ENCODE measurements at places on chromosomes 5 and 9.

DNA sequence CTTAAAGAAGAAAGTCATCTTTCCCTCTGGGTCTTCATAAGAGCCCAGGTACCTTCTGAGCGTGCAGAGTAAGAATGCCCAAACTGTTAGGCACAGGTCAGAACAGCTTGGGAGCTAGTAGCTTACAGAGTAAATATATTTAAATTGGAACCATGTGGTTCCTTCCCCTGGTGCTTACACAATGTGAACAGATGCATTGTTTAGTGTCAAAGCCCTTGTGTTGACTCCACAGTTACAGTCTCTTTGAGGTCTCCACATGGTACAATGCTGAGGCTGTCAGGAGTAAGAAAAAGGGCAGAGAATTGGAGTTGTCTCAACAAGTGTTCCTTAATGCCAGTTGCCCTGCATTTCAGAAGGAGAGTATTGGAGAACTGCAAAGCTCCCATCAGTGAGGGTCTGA lies 188.5 kb downstream of the PAPPA start:
- no peak for DNase-seq

DNA sequence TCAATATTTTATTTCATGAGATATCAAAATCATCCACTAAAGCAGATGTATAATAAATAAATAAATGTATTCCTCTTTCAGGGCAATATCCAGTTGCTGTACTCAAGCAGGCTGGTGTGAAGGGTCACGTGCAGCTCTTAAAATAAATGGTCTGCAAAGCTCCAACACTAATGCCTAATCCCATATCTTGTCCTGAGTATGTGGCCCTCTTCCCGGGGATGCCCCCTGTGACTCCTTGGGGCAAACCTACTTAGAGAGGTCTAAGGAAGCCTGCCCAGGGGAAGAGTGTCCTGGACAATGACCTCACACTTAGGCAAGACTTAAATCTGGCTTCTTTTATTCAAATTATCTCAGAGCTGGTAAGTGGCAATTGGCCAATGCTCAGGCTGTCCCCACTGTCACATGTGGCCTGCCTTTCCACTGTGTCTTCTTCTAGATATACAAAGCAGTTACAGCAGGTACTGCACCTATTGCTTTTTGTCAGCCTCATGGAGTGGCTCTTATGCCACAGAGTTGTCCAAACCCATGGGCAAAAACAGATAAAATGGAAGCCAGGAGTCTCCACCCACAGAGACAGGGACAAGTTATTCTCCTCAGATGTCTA lies 55.3 kb downstream of the SEMA5A start:
- no peak for DNase-seq

DNA sequence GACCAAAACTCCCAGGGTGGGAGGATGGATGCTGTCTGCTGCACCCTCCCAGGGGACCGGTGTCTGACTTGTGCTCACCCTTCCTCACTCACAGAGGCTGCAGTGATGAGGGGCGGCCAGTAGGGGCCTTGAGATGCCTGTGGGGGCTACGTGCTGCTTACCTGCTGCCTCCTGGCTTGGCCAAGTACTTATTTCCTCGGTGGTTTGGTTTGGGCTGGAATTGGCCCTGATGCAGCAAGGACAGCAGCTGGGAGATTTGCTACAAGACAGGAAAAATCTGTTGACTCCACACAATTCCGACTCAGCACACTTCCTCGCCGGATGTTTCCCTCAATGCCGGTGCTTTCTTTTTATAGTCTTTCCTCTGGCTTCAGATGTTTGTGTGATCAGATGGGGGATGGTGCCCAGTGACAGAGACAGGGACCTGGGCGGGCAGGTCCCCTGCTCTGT lies 6.6 kb downstream of the PCDH12 start:
- no peak for DNase-seq

DNA sequence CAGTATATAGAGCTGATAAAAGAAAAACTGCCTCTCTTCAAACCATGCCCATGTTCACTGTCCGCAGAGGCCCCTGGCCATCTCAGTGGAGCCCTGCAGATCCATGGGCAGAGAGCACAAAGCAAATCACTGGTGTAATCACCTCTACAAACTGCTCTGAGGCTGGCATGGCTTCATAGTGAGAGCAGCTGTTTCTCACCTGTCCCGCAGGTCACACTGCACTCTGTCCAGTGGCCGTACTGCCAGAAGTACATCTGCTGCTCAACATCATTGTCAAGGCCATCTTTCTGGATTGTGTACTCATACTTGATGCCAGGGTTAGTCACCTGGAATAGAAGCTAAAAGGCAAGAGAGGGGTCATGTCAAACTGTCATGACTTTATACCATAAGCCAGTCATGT lies 173.3 kb downstream of the TARS1 start:
- DNase-seq: no peak

GRCh38 chr5:141691867-141692532 lies 10.0 kb upstream of the ARAP3 start:
- DNase-seq: no peak

- DNase-seq: peak; percentile 94
Observed at GRCh38 chr9:89388084-89388867, 70.0 kb downstream of the SECISBP2 start.

GRCh38 chr9:120645760-120646159 lies 65.8 kb upstream of the CDK5RAP2 start:
- DNase-seq: no peak

DNA sequence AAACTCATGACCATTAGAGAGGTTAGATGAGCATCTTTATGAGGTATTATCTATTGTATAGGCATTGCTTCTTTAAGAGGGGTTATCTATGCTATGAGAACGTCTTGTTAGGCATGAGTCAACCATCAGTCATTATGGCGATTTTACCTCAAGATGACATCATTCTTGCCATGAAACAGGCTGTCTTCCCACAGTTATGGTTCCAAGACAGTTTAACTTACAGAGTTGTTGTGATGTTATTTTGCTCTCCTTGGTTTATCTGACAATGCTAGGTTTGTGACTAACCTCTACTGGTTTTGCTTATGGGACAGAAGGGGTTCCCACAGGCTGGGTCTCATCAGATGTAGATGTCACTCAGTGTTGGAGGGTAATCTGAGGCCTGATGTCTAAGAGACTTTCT lies 1864.7 kb upstream of the ACO1 start:
- no peak for DNase-seq

DNA sequence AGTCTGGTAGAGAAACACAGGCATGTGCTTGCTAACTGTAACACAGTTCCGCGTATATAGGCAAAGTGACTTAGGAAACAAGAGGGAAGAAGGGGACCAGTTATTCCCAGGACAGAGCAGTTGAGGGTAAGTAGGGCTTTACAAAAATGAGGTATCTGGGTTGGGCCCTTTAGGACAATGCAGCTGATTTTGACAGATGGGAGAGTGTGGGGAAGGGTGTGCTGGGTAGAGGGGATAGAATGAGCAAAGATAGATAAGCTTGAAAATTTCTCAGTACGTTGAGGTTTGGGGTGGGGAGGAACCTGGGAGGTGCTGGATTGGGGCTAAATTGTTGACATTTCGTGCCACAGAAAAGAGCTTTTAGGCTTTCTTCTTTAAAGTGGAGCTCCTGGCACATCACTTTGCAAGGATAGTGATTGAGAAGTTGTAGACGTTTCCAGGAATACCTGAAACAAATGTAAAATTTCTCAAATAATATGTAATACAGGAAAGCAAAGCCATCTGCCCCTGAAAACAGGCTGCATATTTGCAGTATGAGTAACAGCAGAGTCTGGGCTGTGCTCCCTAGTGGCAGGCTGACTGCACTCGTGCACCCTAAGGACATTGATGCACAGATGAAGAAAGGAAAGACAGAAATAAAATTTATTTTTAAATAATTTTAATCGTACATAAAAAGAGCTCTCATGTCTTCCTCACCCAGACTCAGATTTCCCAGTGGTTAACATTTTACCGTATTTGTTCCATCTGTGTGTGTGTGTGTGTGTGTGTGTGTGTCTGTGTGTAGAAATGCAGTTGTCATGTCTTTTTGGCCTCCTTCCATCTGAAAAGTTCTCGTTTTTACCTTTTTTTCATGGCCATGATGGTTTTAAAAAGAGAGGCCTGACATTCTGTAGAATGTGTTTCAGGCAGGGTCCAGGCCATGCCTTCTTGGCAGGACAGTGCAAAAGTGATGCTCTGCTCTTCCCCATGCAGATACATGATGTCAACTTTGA lies 144.9 kb upstream of the DMRT1 start:
- no peak for DNase-seq

- no peak for DNase-seq
Observed at GRCh38 chr5:174727794-174728680, 3.7 kb downstream of the MSX2 start.

DNA sequence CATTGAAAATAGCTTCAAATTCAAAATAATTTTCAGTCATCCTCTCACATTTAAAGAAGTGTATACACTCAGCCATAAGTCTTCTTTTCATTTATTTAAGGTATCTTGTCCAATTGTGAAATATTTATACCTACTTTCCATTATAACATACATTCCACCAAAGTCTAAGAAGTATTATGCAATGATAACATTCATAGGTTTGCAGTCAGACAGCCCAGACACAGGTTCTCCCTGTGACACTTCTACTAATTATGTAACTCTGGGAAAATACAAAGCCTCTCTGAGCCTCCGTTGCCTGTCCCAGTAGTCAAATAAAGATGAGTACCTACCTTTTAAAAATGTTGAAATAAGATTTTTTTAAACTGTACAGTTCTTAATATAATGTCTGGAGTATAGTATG lies 320.9 kb upstream of the RPS23 start:
- DNase-seq: no peak

DNA sequence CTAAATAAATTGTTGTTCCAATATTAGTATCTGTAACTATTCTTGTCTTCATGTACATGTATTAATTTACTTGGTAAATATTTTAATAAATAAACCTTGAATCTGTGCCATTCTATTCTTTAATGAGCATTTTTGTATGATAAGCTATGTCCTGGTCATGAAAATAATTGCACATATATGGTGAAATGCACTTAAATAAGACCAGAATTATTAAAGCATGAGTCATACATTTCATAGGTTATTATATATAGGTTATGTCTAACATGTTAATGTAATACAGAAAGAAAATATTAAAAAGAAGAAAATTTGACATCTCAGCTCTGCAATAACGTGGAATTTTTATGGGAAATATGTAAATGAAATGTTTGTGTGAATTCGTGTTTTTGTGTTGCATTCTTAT lies 1168.1 kb downstream of the TAF11L14 start:
- DNase-seq: no peak

- no peak for DNase-seq
Observed at GRCh38 chr9:6876195-6876894, 118.6 kb downstream of the KDM4C start.

DNA sequence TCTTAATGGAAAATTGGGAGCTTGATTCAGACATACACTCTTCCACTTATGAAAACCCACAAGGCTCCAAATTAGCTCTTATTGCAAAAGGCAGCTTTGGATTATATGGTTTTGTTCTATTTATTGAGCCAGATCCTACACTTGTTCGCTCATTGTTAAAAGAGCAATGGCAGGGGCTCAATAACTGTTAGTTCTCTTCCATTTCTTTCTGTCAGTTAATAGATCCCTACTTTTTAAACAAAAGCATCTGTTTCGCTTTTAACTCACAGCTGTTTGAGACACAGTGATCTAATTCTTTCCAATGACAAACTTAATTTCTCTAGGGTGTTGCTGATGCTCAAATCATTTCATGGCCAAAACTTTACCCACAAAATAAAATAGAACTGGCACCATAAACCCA lies 11.7 kb downstream of the C5 start:
- DNase-seq: no peak

DNA sequence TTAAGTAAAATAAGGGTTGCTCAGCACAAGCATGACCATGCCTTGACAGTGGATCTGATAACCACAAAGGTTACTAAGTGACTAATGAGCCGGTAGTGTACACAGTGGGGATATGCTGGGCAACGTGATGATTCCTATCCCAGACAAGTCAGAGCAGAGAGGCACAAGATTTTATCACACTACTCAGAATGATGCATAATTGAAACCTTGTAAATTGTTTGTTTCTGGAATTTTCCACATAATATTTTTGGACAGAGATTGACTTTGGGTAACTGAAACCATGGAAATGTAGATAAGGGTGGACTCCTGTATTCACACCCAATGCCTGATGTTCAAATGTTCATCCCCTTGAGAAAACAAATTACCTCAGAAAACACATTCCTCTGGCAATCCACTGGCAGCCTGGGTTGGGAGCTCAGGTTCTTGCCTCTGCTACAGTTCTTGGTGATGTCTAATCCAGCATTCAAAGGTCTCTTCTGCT lies 16.2 kb upstream of the ERAP1 start:
- no peak for DNase-seq

- DNase-seq: no peak
Observed at GRCh38 chr5:118902656-118903438, 85.5 kb downstream of the DTWD2 start.

GRCh38 chr5:152523964-152524363 lies 118.9 kb upstream of the NMUR2 start:
- no peak for DNase-seq

DNA sequence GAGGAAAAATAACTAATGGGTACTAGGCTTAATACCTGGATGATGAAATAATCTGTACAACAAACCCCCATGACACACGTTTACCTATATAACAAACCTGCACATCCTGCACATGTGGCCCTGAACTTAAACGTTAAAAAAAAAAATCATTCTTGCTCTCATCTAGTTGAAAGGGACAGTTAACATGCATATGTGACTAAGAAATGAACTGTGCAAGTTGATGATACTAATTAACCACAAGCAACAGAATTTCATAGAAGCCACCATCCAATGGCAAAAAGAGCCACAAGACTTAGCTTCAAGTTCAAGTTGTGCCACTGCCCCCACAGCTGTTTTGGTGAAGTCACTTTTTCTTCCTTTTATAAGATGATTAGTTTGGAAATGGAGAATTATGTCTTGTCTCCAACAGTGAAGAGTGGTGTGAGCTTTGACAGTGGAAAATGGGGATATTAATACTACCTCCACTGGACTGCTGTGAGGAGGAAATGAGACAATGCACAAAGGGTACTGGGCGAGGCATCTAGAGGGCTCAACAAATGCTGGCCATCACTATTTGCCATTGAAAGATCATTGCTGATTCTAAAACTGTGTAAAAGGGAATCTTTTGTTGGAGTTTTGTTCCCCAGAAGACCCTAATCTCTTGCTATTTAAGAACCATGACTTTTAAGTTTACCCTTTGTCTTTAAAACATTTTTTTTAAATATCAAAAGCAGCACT lies 202.1 kb downstream of the EBF1 start:
- no peak for DNase-seq

- DNase-seq: no peak
Observed at GRCh38 chr9:115135821-115136778, 18.1 kb upstream of the TNC start.

GRCh38 chr9:90301277-90301653 lies 341.4 kb downstream of the DIRAS2 start:
- DNase-seq: no peak

DNA sequence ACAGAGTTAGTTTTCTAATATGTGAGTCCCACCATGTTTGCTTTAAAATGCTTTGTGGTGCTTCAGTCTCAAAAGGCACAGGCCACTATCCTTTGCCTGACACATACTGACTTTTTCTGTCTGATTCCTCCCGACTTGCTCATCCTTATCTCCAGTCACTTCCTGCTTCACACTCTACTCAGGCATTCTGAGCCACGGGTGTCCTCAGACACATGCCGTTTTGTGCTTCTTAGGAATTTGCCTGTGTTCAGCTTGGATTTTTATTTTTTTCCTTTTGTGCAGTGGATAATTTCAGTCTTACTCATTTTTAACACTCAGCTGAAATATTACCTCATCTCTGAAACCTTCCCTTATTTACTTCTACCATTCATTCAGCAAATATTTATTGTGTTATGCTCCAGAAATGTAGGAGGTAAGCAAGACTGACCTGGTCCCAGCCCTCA lies 54.1 kb downstream of the MAN2A1 start:
- no peak for DNase-seq

GRCh38 chr5:14118551-14119320 lies 24.4 kb upstream of the TRIO start:
- peak; percentile 75 for DNase-seq

GRCh38 chr5:64156261-64156660 lies 9.4 kb upstream of the RNF180 start:
- DNase-seq: no peak
